ENCODE measurements at places on chromosomes 2 and 18.

- DNase-seq: no peak
Observed at GRCh38 chr2:114424699-114425098, 17.7 kb upstream of the DPP10 start.

DNA sequence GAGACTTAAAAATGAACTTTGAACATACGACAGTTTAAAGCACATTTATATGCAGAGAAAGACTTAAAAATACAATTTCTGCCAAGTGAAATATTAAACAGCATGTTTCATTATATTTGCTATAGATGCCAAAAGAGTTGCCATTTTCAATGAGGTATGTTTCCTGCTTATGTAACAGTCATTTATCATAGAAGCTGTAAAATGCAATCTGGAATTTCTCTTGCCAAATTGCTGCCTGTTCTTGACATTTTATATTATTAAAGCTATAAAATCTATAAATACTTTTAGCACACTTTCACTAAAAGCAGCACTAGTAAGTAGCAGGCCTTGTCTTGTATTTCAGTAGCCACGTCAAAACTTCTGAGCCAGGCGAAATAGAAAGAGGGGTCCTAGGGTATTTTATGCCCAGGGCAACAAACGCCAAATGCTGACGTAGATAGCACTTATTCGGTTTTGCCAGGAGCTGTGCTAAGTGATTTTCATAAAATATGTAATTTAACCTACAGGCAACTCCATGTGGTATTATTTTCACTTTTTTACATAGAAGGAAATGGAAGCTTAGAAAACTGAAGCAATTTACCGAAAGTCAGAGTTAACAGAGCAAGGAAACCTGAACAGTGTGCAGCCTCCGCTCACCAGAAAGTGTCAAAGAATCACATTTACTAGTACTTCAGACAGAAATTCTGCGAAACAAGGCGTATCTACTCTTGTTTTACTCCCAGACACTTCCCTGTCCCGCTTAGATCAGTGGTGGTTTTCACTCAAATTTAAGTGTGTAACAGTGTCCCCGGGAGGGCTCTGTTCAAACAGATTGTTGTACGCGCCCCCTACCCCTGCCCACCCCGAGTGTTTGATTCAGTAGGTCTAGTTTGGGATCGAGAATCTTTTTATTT is 1.2 kb upstream of the CYP20A1 start:
- no peak for DNase-seq

GRCh38 chr18:5238371-5238976 is 41.4 kb upstream of the AKAIN1 start:
- DNase-seq: peak; percentile 9

DNA sequence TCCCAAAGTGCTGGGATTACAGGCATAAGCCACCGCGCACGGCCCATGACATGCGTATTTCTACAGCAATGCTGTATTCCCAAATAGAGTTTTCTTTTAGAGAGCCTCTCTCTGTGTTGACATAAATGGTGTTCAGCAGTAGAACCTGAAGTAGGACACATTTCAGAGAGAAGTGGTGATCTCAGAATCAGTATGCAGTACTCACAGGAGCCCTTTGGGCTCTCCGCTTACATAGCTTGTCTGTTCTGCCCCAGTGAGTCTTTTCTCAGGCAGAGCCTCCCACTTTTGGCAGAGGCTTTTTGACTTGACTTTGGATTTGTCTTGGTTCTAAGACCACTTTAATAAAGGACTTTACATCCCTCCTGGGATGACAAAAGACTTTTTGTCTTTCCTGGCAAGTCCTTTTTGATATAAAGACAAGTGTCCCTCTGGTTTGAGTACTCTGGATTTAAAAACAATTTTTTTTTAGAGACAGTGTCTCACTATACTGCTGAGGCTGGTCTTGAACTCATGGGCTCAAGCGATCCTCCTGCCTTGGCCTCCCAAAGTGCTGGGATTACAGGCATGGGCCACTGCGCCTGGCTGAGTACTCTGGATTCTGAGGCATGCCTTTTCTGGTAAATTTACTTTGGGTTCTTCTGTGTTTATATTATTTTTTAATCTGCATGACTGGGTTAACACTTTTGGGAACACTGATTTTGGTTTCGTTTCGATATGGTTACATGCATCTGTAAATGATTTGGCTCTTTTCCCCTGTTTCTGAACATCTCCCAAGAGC is 113.3 kb downstream of the SMAD2 start:
- DNase-seq: no peak

DNA sequence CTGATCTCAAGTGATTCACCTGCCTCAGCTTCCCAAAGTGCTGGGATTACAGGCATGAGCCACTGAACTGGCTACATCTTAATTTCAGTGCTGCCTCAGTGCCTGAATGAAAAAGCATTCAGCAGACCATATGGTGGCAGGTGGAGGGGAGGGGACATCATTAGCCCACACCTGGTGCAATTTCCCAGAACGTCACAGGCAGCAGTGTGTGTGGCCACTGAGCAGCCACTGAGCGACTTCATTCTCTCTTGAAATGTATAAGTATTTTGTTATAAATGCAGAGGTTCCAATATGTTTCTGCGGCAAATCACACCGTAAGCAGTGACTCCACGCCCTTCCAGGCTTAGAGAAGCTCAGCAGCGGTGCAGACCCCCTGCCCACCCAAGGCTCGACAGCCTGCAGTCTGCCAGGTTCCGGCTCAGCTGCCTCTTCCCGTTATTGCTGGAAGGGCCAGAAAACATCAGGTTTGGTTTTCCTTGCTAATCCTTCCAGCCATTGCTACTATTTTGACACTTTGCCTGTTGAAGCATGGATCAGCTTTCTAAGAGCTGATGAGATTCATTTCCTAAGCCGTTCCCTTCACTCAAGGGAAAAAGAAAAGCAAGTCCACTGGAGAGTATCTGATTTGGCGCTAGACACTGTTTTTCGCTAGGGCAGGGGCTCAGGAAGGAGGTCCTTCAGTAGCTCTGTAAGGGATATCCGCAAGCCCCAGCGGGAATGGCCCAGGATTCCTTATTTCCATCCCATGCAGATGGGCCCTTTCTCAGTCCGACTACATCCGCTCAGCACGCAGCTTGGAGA is 250.7 kb downstream of the VAPA start:
- no peak for DNase-seq

- no peak for DNase-seq
Observed at GRCh38 chr18:62660691-62661090, 54.6 kb upstream of the PHLPP1 start.

DNA sequence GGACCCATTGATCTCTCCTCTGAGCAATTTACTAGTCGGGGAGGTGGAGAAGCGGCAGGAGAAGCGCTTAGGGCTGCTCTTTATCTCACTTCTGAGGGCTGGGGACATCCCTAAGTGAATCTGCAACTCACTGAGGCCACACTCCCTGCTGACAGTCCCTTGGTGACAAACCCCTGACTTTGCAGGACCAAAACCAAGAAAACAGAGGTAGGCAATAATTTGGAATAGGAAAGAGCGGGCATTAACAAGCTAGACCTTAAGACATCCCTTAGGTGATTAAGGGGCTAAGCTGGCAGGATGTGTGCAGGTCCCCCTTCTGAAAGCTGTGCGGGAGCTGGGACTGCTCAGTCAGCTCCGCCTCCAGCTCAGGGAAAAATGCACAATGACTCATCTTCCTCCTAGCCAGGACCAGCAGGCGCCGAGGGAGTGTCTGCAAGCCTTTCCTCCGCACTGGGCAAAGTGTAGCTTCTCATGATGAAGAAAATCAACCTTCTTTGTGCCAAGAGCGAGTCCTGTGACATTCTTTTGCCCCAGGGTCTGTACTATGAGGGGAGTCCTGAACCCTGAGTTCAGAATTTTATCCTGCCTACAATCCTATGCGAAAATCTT is 63.3 kb downstream of the BOD1L2 start:
- peak; percentile 89 for DNase-seq

GRCh38 chr2:50401772-50402653 is 629.9 kb downstream of the NRXN1 start:
- no peak for DNase-seq

Data from Daoy (cell line).